ENCODE measurements at places on chromosomes 5 and 9. TPM values are rescaled to one million over a fixed set of nuclear protein-coding genes. Genes with fewer than 3 reads are reported as not detected.

DNA sequence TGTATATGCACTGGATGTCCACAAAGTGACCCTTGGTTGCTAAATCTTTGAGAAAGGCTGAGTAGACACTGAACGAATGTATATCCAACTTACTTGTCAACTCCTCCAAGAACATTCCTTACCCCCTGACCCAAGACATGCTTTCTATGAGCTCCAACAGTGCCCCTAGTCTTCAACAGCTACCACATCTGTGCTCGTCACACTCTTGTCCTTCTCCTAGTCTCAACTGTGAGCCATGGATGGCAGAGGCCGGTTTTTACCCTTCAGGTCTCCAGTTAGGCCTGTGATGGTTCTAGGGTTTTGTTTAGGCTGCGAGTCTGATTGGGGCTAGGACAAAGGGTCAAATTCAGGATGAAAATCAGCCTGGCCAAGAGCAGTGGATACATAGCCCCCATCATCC is 19.0 kb upstream of the GPX3 start:
- H3K4me3 ChIP-seq: no peak overlapping the region
- no peaks in the 10 kb centered on the region for H3K4me1 ChIP-seq

DNA sequence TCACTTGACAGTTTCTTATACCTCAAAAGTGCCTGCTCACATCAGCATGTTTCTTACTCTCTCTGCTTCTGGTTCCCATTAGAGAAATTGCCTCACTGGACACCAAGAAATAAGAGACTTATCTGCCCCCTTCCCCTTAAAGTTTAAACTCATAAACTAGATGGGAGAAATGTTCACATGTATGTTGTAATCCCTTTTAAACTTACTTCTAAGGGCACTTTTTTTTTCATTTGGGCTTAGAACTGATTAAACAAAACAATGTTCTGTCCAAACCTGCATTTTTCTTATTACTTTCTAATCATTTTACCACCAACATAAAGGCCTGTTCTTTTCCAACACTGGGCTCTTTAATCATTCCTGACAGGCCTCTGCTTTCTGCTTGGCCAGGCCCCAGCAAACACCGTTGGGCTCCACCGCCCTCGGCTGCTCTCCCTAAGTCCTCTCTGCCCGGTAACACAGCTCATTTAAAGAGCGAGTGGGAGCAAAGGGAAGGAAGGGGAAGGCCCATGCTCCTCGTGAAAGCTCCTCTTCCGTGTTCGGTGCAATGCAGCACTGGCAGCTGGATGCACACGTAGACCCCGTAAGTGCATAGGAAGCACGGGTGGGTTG is 53.4 kb downstream of the ROR2 start:
- H3K36me3 ChIP-seq: no peaks in the 10 kb centered on the region
- no peak for DNase-seq
- no peak overlapping the region for H3K27ac ChIP-seq
- peaks cover 64% of the 10 kb centered on the region for H3K27me3 ChIP-seq

The LECT2 gene
- total RNA-seq: not detected

DNA sequence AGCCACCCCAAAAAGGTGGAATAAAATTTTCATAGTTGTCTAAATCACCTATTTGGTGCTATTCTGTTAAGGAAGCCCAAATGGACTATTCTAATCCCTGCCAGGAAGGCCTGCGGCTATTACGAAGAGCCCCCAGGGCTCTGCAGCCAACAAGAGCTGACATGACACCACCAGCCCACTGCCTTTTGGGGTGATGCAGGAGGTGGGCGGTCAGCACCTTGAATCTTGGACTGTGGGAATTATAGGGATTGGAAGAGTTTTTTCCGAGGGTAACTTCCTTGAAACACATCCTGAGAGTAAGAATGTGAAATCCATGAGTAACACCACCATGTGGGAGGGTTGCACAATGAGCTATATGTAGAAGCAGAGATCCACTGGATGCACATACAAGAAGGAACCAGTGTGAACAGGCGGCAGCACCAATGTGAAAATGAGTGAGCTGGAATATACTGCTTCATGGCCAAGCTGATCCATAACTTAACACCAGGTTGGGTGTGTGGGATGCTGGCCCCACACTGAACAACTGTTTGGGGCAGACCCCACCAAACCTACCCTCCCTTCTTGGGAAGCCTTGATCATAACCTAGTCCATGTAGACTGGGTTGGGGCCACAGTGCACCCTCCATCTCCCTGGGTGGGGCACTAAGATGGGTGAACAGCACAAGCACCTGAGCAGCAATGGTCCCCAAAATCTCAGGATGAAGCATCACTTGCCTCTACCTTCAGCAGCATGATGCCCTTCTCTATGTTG is 239.0 kb downstream of the FSTL4 start:
- peaks cover 92% of the 10 kb centered on the region for H3K27me3 ChIP-seq
- H3K4me3 ChIP-seq: no peak overlapping the region
- H3K36me3 ChIP-seq: no peaks in the 10 kb centered on the region
- H3K27ac ChIP-seq: no peak overlapping the region

DNA sequence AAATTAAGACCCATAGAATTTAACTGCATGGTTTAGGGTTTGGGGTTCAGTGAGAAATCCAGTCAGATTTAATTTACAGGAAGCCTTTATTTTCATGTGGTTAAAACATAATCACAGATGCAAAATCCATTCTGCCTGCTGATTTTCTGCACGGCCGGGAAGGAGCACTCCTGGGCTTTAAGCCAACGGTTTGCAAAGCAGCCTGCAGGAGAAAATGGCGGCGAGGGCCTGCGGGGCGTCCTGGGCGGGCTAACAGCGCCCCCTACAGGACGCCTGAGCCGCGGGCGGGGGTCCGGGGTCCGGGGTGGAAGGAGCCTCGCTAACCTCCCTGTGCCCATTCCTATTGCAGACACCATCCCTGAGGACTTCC is 47.6 kb downstream of the THBS4 start:
- peaks cover 29% of the 10 kb centered on the region for H3K4me1 ChIP-seq
- peaks cover 11% of the 10 kb centered on the region for H3K27me3 ChIP-seq
- peaks cover 14% of the 10 kb centered on the region for H3K36me3 ChIP-seq
- peak; percentile 91 for DNase-seq
- peak overlapping the region; percentile 56 for H3K4me3 ChIP-seq
- no peak overlapping the region for H3K27ac ChIP-seq

- H3K4me1 ChIP-seq: no peaks in the 10 kb centered on the region
- H3K27me3 ChIP-seq: no peaks in the 10 kb centered on the region
- no peaks in the 10 kb centered on the region for H3K36me3 ChIP-seq
- no peak overlapping the region for H3K4me3 ChIP-seq
These were observed 184.8 kb upstream of the RASEF start for GRCh38 chr9:83247732-83248131.

The TMEM215 gene
- not detected for total RNA-seq

DNA sequence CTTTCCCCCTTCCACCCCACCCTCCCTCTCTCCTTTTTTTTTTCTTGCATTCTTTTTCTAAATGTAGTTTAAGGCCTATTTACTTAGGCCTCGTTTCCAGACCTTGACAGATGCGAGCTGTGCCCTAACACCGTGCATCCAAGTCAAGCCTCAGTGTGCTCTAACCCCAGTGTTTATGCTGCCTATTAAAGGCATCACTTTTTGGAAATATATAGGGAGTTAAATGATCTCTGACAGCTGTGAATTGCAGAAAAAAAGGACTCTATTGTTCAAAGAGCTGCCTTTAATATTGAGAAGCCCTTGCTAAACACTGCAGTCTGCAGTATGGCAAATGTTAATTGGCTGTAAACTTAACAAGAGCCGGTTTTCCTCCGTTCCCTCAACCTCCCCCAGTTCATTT is 270.4 kb upstream of the TUT7 start:
- DNase-seq: no peak
- H3K27ac ChIP-seq: no peak overlapping the region
- H3K27me3 ChIP-seq: no peaks in the 10 kb centered on the region

DNA sequence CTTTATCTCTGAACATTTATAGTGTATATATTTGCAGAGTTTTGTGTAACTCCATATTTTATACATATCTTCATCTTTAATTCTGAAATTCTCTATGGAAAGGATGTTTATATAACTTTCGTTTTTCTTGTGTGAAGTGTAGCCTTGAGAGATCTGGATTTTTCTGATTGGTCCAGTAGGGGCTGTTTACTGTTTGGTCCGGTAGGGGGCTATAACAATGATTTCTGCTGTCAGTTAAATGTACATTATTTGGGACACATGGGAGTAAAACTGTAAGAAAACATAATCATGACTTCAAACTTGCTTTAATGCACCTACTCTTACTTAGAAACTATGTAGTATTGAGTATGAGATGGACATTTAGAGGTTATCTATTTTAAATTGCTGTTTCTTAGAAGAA is 527.1 kb upstream of the ARRDC3 start:
- DNase-seq: no peak
- H3K36me3 ChIP-seq: no peaks in the 10 kb centered on the region
- no peak overlapping the region for H3K27ac ChIP-seq

DNA sequence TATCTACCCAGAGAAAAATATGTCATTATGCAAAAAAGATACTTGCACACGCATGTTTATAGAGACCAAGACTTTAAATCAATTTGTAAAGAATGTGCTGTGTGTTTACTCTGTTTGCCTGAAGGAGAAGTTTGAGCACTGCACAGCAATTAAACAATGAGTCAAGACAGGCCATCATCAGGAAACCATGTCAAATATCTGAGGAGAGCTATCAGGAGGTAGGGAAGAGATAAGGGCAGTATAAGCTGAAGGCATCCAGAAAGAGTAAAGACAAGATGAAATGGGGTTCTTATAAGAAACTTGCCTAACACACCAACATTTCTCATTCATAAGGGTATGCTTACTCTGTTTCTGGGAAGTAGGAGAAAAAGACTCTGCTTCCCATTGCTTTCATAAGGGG is 405.8 kb upstream of the PTGER4 start:
- no peak for DNase-seq
- no peaks in the 10 kb centered on the region for H3K4me1 ChIP-seq
- no peak overlapping the region for H3K4me3 ChIP-seq
- H3K27me3 ChIP-seq: no peaks in the 10 kb centered on the region
- no peaks in the 10 kb centered on the region for H3K36me3 ChIP-seq

- H3K27me3 ChIP-seq: no peaks in the 10 kb centered on the region
- no peak for DNase-seq
- peaks cover 6% of the 10 kb centered on the region for H3K36me3 ChIP-seq
- peaks cover 20% of the 10 kb centered on the region for H3K4me1 ChIP-seq
- H3K27ac ChIP-seq: no peak overlapping the region
- H3K4me3 ChIP-seq: no peak overlapping the region
These were observed 27.3 kb downstream of the FOXE1 start for GRCh38 chr9:97880336-97880735.

DNA sequence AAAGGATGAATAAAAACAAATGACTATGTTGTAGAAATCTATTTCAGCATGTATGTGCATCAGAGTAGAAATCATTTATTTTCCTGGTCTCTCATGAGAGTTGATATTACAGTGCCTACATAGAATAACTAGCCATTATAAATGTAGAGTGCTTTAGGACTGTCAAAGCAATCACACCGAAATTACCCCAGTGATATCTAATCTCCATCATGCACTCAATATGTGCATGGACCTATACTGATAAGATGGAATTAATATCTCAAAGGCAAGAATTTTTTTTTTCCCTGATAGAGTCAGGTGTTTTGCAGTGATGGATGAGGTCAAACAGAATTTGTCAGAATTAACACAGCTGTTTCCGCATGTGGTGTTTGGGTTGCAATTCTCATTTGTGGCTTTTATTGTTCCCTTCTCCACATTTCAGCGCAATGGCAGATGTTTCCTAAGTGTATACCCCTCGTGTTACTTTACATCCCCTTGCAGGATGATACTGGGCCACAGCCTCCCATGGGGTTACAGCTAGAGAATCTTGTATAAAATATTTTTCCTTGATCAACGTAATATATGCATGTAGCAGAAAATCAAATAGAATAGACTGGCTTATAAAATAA is 298.8 kb downstream of the RASEF start:
- no peaks in the 10 kb centered on the region for H3K27me3 ChIP-seq
- no peaks in the 10 kb centered on the region for H3K4me1 ChIP-seq
- DNase-seq: no peak

The SLC36A3 gene
- not detected for total RNA-seq

DNA sequence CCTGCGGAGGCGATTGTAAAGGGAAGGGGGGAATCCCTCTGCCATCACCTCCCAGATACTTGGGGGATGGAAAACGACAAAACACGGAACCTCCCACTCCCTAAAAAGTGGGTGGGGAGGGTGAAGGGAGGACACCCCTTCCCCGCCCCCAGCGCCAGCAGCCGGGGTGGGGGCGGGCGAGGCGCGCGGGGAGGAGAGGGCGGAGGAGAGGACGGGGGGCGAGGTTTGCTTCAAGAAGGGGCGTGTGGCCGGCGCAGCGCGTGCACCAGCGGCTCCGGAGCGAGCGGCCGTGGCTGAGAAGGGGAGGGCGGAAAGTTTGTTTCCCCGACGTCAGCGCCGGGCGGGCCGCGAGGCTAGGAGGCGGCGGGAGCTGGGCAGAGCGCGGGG is at the start of gene PRRX2:
TSS of gene PRRX2 (plus strand) at position 259 of the 387 bp plus-strand sequence. CDS start 221 bp downstream, outside the sequence.
- no peaks in the 10 kb centered on the region for H3K4me1 ChIP-seq
- H3K4me3 ChIP-seq: peak within 1 kb of the TSS; percentile 39
- H3K36me3 ChIP-seq: no peaks in the 10 kb centered on the region
- no peak for DNase-seq

- no peak for DNase-seq
- no peak overlapping the region for H3K4me3 ChIP-seq
- no peaks in the 10 kb centered on the region for H3K27me3 ChIP-seq
- peaks cover 9% of the 10 kb centered on the region for H3K4me1 ChIP-seq
- H3K27ac ChIP-seq: no peak overlapping the region
These were observed 51.1 kb downstream of the C9orf152 start for GRCh38 chr9:110156902-110157301.

Measured in Calu3 (cell line).